Dorsolateral prefrontal cortex (tissue), 122 donors: ENCODE measurements at places on chromosomes 13 and 19.
A peak's percentile ranks its signal among the peaks of the same experiment; 100 is the strongest.

DNA sequence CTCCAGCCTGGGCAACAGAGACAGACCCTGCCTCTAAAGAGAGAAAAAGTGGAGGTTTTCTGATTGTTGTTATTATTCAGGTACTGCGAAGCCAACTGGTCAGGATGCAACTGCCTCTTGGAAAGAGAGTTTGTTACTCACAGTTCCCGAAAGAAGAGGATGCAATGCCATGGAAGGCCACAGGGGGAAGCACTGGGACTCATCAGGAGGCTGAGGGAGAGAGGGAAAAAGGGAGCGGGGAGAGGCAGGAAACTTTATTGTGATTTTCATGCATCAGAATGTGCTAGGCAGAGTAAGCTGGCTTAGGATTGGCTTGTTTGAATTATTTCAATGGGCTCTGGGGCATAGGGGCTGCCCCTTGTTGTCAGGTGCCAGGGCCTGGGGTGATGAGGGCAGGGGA is 27.6 kb downstream of the MYO9B start:
- no peak for DNase-seq

- DNase-seq, result no peak
These were observed 50.7 kb downstream of the UGGT2 start for GRCh38 chr13:96002322-96003131.

- DNase-seq, result no peak
These were observed 153.9 kb downstream of the MIPEP start for GRCh38 chr13:23735329-23735728.

DNA sequence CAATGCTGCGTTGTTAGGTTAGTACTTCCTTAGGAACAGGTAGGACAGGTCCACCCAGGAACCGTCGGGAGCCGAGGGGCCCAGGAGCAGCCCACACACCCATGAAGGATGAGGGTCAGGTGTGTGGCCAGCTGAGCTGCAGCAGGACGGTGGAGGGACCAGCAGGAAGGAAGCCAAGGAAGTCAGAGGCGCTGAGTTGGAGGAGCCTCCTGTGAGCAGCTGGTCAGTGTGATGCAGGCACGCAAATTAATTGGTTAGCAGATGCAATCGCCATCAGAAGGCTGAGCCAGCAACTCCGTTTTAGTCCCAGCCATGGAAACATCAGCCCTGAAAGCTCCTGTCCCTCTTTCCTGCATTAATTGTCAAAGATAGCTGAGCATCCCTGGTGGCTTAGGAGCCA is 114.9 kb upstream of the SOX1 start:
- DNase-seq, result no peak

DNA sequence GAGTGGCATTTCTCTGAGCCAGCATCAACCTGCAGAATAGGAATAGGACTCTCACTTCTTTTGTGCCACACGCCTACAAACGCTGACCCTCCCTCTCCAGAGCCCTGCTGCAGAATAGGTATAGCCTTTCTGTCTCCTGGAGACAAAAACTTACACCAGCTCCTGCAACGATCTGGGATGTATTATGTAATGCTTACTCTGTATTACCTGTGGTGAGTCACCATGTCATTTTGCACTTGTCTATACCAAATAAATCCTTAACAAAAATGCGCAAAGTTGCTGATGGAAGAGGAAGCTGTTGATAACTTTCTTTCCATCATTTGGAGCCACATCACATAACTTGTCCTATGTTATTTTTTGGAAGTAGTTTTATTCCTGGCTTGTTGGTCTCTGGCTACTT is 155.8 kb upstream of the FNDC3A start:
- DNase-seq, result no peak

- peak; percentile 72 for DNase-seq
These were observed 6.2 kb downstream of the TEX29 start for GRCh38 chr13:111326621-111326965.
